ENCODE measurements at places on chromosomes 12 and 14.

DNA sequence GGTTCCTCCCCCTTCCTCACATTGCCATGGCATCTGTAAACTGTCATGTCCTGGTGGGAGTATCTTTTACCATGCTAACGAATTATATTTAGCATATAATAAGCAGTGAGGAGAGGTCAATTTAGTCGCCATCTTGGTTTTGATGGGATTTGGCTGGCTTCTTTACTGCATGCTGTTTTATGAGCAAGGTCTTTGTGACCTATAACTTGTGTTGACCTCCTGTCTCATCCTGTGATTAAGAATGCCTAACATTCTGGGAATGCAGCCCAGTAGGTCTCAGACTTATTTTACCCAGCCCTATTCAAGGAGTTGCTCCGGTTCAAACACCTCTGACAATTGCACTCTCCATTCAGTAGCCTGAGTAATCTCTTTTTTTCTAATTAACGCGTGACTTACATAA lies 2.1 kb upstream of the EIF4B start:
- DNase-seq = no peak

DNA sequence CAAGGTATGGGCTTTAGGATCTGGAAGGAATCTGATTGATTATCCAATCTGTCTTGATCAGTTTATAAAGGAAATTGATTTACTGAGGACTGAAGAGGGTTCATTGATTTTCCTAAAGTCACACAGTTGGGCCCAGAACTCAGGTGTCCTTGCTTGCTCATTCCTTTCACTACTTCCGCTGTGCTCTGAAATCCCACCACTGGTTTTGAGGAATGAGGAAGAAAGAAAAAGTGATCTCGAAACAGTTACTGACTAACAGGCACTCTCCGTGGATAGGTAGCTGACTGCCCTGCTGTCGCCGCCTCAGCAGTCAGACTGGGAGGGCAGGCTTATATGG lies at the start of gene FITM1:
FITM1 (plus strand) TSS at position 280 of the 337 bp plus-strand sequence. CDS start 905 bp downstream, outside the sequence.
- no peak for DNase-seq

DNA sequence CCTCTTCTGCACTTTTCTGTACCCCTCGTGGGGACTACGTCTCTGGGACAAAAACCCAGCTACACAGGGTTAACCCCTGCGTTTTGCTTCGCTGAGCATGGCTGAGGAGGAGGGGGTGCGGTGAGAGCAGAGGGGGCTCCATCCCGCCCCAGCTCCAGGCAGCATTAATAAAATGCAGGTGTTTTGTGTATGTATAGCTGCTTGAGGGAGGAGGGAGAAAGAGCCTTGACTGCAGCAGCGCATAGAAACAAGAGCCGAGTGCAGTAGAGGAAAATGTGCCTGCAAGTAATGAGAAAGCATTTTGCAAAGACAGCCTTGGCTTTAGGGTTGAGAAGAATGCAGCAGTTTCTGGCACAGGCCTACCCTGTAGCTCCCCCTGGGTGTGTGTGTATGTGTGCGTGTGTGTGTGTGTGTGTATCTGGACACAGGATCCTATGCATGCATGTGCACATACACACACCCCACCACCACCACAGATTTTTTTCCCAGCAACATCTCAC lies 103.9 kb downstream of the ZFP36L1 start:
- DNase-seq = no peak

- DNase-seq = no peak
Measured at GRCh38 chr14:65297744-65298143, 114.8 kb upstream of the FUT8 start.

DNA sequence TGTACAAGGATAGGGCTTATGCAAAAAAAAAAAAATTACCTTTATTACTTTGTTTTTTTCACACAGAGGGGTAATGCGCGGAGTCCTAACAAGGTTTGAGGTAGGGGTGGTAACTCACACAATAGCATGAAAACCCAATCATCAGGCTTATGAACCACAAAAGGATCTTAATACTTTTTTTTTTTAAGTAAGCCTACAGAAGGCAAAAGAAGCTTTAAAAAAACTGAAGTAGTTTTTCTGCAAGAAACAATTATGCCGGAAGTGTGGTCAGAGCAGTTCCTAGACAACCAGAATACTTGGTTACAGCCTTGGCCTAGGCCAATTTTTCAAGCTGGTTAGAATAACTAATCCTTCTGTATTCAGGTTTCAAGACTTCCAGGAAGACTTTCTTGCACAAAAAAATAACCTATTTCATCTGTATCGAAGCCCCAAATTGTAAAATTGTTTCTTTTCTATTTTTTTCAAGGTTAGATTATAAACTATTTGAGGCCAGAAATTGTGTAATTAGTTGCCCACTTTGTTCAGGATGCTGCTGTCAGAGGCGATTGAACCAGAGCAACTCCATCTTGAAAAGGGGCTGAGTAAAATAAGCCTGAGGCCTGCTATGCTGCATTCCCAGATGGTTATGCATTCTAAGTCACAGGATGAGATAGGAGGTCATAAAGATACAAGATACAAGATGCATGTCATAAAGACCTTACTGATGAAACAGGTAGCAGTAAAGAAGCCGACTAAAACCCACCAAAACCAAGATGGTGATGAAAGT lies 1.8 kb upstream of the GNS start:
- no peak for DNase-seq

- DNase-seq = no peak
Measured at GRCh38 chr12:2291947-2292346, 239.2 kb downstream of the CACNA1C start.

GRCh38 chr14:101122237-101123141 lies 219.0 kb upstream of the RTL1 start:
- no peak for DNase-seq

DNA sequence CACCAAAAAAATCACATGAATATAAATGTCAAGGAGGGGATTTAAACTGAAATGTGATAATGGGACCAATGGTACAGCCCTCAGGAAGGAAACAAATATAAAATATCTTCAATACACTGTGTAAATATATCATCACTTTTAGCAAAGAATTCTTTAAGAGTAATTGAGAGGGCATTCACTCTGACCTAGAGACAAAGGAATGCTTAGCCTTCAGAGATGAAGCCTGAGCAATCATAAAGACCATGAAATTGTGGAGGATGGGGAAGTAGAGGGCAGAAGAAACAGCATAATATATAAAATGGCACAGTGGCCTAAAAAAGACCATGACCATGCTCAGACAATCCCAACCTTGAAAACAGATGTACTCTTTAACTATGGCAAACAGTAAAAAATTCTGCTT lies 20.4 kb downstream of the YAF2 start:
- DNase-seq = no peak

DNA sequence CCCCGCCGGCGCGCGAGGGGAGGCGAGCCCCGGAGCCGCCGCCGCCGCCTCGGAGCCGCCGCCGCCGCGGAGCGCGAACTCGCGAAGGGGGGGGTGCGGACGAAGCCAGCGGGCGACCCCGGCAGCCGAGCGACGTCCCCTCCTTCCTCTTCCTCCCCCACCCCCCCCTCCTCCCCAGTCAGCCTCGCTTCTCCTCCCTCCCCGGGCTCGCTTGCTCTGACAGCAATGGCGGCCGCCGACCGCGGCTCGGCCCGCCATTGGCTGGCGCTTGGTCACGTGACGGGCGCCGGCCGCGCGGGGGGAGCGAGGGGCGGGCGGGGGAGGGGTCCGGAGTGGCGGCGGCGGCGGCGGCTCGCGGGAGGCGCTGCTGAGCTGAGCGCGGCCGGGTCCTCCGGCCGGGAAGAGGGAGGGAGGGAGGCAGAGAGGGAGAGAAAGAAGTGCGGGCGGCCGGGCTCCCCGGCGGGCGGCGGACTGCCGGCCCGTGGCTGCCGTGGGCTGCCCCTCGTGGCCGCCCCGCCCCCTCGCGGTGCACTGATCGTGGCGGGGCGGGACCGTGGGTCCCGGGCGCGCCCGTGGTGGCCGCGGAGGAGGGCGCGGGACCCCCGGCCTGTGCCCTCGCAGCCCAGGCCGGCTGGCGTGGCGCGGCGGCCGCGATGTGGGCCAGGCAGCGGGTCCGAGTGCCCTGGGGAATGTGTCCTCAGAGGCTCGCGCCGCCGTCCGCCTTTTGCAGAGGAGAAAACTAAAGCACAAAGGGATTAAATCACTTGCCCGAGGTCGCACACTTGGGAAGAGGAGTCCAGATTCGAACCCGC lies at the start of gene MED13L:
MED13L (minus strand) TSS at position 227 of the 812 bp plus-strand sequence. CDS start 562 bp downstream, outside the sequence.
- peak; percentile 97 for DNase-seq

DNA sequence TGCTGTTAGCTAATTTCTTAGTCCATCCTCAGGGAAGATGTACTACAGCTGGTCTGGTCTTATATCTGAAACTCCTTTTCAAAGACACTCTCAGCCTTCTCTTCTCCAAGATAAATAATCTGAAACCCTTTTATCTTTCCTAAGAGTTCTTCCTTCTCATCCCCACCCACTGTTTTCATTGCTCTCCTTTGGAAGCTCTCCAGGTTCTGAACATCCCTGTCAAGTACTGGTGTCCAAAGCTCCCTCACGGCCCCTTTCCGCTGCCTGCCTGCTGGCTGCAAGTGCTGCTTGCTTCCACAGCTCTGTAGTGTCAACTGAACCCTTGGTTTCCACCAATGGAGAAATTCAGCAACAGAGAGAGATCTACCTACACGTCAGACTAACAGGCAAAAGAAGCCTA lies 6.6 kb upstream of the SLC6A13 start:
- DNase-seq = no peak

DNA sequence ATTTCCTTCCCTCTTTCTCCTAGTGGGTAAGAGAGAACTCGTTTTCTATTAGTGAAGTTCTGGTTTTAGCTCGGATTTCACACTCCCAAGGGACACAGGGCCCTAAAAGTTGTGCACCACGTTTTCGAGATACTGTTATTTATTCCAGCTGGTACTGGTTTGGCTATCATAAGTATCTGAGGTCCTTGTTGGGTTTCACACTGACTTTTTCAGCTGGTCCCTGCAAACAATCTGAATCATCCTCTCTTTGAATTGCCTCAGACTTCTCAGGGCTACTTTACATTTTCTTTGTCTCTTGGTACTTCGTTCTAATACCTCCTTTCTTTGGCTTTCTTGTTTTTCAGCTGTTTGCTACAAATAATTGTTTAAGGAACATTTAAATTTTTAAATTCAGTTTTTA lies 75.7 kb downstream of the SCN8A start:
- no peak for DNase-seq

DNA sequence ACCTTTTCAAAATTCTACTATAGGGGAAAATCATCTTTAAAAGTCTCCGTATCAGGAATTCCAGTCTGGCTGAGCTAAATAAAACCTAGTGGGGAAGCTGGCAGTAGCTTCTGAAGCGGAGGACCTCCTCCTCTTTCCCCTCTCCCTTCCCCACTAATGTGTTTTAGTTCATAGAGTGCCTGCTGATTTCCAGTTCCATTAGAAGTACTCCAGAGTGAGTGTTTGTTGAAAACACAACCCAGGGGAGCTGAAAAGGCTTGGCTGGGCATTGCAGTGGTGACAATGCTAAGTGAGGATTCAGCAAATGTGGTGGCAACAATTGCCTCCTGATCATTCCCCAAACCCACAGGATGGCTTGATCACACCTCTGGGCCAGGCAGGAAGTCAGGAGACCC lies 144.2 kb upstream of the FRMD6 start:
- DNase-seq = no peak

DNA sequence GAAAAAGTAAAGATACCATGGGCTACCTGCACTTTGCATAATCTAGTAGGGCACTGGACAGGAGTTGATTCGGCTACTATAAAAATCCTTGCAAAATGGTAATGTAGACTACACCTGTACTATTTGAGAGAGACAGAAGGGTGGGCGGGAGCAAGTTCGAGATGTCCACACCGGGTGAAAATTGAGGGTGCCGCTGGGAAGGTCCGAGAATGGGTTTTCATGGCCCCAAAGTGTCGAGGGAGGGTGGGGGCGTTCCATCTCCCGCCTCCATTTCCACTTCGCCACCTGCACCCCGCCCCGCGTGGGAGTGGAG lies 648 bp downstream of the SNX6 start:
- no peak for DNase-seq

- no peak for DNase-seq
Measured at GRCh38 chr12:47437570-47437969, 268.3 kb downstream of the RPAP3 start.

DNA sequence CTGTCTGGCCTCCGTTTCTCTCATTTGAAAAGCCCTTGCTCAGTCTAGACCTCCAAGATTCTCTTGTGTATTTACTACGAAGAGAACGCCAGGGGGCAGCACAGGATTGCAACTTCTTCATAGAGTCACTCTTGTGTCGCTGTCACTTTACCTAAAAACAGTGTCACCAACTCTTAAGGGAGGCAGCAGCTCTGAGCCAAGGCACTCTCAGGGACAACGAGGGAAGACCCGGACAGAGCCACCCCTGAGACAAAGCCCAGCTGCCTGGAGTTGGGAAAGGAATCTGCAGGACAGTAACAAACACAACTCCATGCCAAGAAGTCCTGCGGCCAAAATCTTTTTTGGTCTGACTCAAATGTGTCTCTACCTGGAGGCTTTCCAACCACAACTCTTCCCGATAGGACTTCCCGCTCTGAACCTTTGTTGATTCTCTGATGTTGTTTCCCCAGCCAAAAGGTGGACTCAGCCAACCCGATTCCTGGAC lies 9.6 kb upstream of the RPAP3 start:
- peak; percentile 94 for DNase-seq

DNA sequence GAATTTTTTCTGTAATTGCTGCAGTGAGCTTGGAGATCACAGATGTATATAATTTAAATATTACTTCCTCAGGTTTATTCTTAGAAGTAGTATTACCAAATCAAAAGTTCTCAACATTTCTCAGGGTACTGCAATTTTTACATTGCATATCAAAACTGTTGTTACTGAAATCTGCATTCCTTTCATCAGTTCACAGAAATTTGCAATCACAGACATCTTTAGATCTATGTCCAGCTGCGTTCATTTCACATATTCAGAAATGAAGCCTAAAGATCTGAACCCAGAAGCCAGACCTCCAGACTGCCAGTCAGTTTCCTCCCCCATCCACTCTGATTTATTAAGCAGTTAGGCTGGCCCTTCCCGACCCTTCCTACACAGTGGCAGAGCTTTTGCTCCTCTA lies 18.2 kb upstream of the IFT81 start:
- DNase-seq = no peak

DNA sequence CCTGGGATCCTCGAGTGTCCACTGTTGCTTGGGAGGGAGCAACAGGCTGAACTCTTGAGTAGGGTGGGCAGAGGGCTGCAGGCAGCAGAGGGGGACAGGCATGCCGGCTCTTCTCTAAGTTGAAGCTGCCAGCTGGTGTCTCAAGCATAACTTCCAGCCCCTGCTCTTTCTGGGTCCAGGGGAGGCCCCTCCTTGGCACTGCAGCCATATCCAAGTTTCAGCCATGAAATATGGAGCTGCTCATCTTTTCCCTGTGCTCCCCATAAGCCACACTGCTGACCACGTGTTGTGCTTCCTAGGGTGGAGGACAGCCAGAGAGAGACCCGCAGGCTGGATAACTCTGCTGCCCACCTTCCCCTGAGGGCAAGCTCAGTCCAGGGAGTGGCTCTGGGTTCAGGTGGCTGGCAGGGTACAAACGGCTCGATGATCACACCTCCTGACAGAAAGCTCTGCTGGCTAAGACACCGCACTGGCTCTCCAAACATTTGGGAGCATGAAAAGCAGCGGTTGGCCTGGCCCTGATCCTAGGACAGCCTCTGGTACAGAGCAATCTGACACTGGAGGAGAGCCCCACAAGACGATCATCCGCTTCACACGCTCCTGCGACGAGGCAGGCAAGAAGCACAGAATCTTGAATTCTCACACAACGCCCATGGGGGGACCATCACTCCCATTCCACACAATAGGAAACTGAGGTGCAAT lies 79.6 kb downstream of the PITPNM2 start:
- DNase-seq = no peak

- DNase-seq = no peak
Measured at GRCh38 chr14:86625637-86626036, 1095.7 kb downstream of the FLRT2 start.

- no peak for DNase-seq
Measured at GRCh38 chr14:60862283-60862682, 118.6 kb downstream of the TRMT5 start.

GRCh38 chr12:31000751-31001150 lies 72.9 kb upstream of the DDX11 start:
- DNase-seq = no peak
